Activated naive CD8-positive, alpha-beta T cell treated with anti-CD3 and anti-CD28 coated beads for 36 hours (primary cell): ENCODE measurements at places on chromosomes 1 and 21.

DNA sequence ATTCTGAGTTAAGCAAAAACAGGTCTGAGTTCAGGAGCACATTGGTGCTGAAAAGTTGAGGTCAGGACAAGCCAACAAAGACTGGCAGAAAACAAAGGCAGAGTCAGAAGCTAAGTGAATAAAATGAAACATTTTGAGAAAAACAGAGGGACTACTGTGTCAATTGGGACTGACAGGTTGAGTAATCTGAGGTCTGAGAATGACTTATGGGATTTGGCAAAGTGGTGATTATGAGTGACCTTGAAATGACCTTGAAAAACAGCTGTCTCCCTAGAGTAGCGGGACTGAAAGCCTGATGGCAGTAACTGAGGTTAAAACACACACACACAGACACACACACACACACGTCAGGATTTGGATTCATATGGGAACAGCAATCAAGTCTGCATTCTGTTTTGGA lies 8.8 kb upstream of the COG2 start:
- no peak for DNase-seq

DNA sequence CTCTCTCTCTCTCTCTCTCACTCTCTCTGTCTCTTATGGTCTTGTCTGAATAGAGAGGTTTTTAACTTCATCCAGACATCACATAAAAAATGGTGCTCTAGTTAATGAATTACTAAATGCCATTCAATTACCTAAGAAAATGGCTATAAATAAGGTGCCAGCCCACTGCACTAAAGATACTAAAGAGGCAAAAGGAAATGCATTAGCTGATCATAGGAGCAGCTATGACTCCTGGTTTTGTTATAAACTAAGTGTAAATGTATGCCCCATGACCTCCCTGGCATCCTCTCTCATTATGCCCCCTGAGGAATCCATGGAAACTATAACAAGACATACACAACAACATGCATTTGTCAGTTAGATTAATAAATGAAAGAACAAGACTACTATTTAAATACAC lies 57.5 kb upstream of the PDC start:
- no peak for DNase-seq

DNA sequence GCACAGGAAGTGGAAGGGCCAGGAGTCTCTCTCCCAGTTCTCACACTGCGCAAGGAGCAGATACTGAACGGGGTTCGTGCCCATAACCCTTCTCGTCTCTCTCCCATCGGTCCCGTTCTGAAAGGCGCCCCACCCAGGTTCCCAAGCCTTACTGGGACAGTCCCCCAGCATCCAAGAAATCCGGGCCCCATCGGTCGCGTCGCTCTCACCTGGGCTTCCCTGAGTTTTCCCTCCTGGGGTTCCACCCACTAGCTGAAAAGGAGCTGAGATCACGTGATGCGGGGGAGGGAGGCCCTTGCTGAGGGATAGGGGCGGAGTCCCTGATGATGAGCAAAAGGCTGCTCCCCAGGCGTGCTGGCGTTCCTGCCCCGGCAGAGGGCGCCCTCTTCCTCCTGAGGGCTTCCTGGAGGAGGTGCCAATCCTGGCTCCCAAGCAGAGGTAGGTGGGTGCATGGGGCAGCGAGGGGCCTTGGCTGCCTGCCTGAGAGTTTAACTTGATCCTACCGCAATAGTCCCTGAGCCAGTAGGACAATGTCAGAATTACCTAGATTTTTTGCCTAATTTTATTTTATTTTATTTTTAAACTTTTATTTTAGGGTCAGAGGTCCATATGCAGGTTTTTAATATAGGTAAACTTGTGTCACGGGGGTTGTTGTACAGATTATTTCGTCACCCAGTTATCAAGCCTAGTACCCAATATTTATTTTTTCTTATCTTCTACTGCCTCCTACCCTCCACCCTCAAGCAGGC lies at the start of gene SPOCD1:
Gene SPOCD1 (minus strand): TSS at position 271 of the 749 bp plus-strand sequence. CDS start 689 bp downstream, outside the sequence.
- DNase-seq = peak; percentile 83

DNA sequence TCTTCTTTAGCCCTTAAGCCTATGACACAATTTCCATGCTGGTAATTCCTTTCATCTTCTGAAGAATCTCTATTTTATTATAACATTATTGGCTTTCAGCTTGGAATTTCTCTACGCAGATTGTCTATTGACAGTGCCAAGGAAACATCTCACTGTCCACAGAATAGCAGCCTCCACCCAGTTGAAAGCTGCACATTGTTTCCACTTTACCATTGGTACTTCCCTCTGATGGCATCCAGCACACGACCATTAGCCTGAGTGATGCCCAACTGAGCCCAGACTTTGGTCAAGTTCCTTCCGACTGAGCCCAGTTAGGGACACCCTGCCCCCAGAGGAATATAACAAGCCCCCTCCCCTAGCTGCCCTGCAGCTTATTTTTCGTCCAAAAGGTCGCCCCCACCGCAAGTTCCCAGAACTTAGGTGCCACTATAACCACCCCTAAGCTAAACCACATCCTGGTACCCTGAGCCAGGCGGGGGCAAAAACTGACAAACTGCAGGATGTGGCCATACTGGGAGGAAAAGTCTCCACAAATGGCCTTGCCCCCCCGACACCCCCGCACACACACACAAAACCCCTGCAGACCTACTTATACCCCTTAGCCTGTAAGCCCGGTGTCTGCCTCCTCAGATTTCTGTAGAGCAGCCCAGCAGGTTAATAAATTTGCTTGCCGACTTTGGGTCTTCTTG lies 13.2 kb downstream of the GBP5 start:
- DNase-seq = peak; percentile 55

DNA sequence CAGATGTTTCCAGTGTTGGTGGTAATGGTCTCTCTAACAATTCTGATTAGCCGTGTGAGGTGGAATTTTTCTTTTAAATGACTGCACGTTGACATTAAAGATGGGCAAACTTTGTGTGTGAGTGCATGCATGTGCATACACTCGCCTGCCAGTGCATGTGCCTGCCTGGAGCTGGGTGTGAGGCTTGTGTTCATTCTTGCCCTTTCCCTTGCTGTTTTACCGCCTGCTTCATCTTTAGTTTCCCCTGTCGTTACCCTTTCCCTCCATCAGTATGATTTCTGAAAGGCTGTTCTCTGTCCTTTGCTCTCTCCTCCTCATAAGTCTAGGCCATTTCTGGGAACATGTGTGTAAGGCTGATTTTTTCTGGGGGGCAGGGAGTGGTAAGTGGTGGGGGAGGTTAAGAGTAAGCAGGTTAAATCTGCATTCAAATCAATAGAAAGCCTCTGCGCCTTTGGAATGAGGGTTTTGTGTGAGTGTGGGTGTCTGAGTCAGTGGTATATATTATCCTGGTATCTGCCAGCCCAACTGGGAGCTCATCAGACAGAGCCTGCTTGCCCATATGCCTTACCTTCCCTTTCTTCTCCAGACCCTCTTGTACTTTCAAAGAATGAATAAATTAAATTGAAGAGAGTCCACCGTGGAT lies 112.5 kb downstream of the PBX1 start:
- DNase-seq = no peak

- no peak for DNase-seq
Observed at GRCh38 chr1:179813626-179814545, 63.7 kb downstream of the TOR1AIP2 start.

- DNase-seq = no peak
Observed at GRCh38 chr1:61284936-61285335, 202.6 kb downstream of the NFIA start.

DNA sequence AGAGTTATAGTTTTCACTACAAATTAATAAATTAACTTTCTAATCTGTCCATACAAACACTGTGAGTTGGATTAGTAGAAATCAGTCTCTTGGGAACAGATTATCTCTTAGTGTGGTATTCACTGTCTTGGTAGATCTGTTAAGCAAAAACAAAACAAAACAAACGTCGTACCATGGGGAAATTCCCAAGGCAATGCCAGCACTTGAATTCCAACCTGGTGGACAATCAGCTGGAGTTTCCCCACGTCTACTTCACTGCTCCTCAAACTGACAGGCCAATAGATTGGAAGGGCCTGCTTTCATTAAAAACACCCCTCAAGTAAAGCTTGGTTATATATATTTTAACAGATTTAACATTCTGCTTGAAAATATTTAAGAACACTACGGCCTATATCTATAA lies 31.9 kb downstream of the GDAP2 start:
- no peak for DNase-seq

GRCh38 chr1:180236698-180237509 lies 6.8 kb downstream of the LHX4 start:
- no peak for DNase-seq

- no peak for DNase-seq
Observed at GRCh38 chr1:246157516-246157915, 349.6 kb downstream of the SMYD3 start.

GRCh38 chr1:44012404-44012803 lies 18.9 kb downstream of the SLC6A9 start:
- no peak for DNase-seq

GRCh38 chr1:76237211-76237610 lies 162.7 kb downstream of the ST6GALNAC3 start:
- DNase-seq = no peak

DNA sequence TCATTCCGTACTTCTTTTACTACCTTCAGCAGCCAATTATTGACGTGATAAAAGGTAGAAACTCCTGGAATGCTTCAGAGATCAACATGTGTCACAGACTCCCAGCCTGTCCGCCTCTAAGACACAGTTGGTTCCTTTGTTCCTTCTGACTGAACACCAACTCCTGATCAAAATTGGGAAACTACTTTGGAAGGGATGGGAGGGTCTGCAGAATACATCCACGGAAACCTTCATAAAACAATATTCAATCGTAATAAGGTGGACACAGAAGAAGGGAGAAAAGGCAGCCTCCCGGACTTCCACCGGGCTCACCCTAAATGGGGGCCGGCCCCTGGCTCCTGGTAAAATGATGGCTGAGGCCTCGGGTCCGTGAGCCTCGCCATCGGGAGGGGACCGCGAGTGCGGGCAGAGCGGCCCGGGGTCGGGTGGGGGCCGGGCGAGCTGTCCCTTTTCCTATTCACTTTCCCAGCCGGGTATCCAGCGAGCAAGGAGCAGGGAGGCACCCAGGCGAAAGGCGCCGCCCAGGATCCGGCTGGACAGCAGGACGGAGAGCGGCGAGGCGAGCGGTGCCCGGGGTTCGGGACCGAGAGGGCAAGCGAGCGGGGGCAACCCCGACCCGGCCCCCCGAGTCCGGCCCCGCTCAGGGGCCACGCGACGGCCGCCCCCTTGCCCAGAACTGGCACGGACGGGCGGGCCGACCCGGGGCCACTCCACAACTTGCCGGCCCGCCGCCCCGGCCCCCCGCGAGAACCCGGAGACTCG lies 805 bp downstream of the NRIP1 start:
- peak; percentile 24 for DNase-seq
